ENCODE measurements at places on chromosomes 7 and 10.

GRCh38 chr7:50396856-50397255 is 53.3 kb downstream of the FIGNL1 start:
- no peak for DNase-seq

GRCh38 chr10:133040198-133040597 is 47.5 kb upstream of the ADGRA1 start:
- DNase-seq: no peak

GRCh38 chr10:62915158-62915557 is 99.0 kb upstream of the EGR2 start:
- DNase-seq: no peak

- DNase-seq: peak; percentile 12
These were observed 20.1 kb upstream of the OR6B1 start for GRCh38 chr7:143979998-143980397.

GRCh38 chr7:55575733-55576132 is 3.4 kb upstream of the VOPP1 start:
- DNase-seq: no peak

All from M059J (cell line).